ENCODE measurements at places on chromosomes 5 and 9.

DNA sequence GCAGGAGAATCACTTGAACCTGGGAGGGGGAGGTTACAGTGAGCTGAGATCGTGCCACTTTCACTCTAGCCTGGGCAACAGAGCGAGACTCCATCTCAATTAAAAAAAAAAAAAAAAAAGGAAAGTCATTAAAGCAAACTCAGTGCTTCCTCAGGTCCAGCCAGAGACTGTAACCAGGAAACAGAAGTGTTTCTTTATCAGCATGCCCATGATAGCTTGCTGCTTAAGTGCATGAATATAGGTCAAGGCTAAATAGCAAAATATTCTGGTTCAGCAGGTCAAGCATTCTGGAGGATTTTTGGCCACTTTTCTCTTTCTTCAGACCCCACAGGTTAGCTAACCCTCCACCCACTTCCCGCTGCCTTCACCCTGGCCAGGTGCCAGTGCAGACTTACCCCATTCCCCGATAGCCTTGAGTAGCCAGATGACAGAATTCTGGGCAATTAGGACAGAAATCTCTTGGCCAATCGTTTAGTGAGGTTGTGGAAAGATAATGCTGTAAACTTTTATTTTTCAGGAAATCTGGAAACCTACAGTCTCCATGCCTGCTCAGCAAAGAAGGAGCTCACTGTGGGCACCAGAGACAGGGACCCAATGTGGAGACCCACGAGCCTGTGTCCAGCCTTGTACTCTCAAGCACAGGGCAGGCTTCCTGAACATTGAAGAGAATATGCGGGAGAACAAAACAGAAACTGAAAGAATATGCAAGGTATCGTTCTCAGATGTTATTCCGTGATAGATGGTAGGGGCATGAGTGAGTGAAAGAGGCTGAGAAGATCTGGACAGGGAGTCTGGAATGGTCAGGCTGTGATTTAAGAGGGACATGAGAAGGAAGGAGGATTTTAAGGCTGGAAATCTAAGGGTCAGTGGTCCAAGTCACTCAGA is 4.2 kb upstream of the UGT3A2 start:
- no peak for DNase-seq

DNA sequence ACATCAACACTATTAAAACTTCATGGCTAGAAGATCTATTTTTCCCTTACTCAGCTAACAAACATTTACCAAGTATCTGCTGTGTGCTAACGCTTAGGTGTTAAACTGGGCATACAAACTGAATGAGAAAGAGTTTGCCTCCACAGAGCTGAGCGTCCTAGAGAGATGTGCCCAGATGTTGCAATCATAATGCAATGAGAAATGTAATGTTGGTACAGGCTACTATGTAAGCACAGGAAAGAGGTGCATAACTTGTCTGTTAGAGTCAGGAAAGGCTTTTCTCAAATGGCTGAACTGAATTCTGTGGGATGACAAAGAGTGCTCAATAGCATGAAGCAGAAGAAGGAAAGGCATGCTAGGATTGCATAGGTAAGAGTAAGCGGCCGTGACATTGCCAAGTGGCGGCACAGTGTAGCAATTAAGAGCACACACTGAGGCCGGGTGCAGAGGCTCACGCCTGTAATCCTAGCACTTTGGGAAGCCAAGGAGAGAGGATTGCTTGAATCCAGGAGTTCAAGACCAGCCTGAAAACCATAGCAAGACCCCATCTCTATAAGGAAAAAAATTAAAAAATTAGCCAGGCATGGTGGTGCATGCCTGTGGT is 137.8 kb downstream of the MEF2C start:
- no peak for DNase-seq

GRCh38 chr5:174798551-174798951 is 74.2 kb downstream of the MSX2 start:
- no peak for DNase-seq

GRCh38 chr5:147397616-147398015 is 112.3 kb downstream of the DPYSL3 start:
- DNase-seq, result no peak

DNA sequence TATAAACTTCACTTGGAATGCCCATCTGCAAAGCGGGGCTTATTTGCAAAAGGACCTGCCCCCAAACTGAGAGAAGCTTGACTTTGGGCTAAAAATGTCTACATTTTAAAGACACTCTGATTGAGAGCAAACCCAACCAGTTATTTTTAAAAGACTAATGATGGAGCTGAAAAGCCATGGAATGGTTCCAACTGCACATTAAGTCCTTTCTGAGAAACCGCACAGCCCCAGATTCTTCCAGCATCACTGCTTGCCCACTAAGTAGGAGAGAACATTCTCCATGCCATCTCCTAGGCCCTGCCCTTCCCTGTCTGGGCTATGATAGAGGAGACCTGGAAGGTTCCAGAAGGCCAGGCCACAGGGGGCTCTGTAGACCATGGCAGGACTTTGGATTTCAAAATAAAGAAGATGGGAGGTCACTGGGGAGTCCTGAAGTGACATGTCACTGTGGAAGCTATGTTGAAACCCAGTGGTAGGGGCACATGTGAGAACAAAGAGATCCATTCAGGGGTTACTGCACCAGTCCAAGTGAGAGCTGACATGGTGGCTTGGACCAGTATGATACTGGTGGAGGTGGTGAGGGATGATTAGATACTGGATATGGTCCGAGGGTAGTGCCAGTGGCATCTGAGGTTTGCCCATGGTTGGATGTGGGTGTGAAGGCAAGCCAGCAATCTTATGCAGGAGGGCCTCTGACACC is 179.2 kb downstream of the DAB2IP start:
- DNase-seq, result no peak

DNA sequence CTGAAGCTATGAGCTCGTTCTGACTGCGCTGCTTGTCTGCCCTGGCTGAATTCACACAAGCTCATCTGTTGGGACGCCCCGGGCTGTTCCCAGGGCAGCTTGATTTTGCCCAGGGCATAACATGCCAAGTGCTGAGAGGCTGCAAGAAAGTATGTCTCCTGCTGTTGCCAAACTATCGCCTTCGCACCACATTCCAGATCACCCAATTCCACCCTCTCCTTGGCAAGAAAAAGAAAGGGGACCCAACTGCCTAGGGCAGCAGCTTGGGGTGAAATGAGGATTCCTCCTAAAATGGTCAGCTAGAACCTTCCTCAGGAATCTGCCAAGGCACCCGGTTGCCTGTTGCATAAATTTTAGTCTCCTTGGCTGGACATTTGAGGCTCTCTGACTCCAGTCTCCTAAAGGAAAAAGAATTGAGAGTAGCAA is 21.2 kb downstream of the COL15A1 start:
- DNase-seq, result no peak

DNA sequence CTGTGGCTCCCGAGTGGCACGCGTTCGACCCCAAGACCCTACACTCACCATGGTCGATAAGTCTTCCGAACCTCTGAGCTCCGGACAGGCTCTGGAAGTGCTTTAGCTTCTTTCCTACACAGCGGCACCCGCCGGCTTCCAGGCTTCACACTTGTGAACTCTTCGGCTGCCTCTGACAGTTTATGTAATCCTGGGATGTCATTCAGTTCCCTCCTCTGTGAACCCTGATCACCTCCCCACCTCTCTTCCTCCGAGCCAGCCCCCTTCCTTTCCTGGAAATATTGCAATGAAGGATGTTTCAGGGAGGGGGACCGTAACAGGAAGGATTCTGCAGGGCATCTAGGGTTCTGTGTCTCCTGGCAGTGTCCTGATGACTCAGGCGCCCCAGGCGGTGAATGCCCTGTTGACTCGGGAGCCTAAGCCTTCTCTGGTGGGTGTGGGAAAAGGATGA is at the start of gene CD14:
Gene CD14, minus strand, starts transcription at position 155 of the 451 bp plus-strand sequence. Its CDS starts 104 bp downstream, at position 51.
- DNase-seq, result no peak

Measured in activated gamma-delta T cell treated with Interleukin-2 at 50 U/mL for 16 hours (primary cell).